ENCODE measurements at places on chromosomes 11 and 22.

GRCh38 chr11:2511421-2512369 lies 66.9 kb downstream of the KCNQ1 start:
- DNase-seq, result no peak

DNA sequence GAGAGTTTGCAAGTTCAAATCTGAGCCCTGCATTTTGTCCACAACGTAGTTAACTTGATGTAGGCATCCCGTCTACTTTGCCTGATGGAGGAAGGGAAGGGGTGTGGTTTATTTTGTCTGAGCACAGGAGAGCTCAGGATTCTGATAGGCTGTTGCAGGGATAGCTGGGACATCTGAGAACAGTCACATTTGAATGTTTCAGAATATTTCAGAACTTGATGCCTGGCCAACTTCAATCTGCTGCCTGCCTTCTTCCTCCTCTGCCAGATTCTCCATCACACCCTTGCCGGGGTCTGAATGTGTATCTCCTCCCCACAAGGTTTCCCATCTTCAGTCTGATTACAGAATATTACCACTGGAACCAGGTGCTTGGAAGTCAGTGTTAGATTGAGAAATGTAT lies 51.6 kb downstream of the NTM start:
- no peak for DNase-seq

- DNase-seq, result no peak
Observed at GRCh38 chr22:48258064-48258701, 1495.7 kb downstream of the TBC1D22A start.

DNA sequence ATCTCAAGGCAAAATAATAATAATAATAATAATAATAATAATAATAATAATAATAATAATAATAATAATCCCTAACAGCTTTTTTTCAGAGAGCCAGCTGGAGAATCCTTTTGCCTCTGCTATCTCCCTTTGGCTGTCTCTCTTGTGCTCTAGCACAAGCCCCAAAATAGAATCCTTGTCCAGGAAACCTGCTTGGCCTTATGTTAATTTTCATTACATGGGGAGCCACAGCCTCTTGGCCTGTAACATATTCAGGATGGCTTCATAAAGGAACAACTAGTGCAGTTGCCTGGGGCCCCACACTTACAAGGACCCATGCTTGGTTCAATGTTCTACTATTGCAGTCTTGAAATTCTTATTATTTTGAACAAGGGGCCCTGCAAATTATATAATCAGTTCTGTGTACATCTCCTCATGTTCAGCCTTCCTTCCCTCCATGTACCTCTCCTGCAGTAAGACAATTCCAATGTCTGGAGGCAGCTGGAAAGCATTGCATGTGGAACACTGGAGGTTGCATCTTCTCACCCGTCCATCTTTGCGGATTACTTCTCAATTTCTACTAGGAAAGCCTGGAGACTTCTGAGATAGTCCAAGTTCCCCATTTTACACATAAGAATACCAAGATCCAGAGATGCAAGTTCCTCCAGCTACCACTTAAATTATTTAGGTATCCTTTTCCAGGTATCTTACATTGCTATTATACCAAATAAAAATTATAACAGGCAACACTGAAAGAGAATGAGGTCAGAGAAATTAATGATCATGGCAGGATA lies 37.8 kb upstream of the SORL1 start:
- DNase-seq, result no peak

GRCh38 chr11:83865636-83866461 lies 579.7 kb upstream of the CCDC90B start:
- DNase-seq, result no peak

GRCh38 chr11:132357811-132358572 lies 987.6 kb downstream of the NTM start:
- DNase-seq, result no peak

- no peak for DNase-seq
Observed at GRCh38 chr11:15965562-15966250, 390.6 kb downstream of the SOX6 start.

Measured in stimulated activated CD4-positive, alpha-beta T cell treated with anti-CD3 and anti-CD28 coated beads, TNF-alpha, amount 100 ng/mL, for 24 hours (primary cell).